ENCODE measurements at places on chromosomes 2 and 18. TPM values are rescaled to one million over a fixed set of nuclear protein-coding genes. Genes with fewer than 3 reads are reported as not detected.

DNA sequence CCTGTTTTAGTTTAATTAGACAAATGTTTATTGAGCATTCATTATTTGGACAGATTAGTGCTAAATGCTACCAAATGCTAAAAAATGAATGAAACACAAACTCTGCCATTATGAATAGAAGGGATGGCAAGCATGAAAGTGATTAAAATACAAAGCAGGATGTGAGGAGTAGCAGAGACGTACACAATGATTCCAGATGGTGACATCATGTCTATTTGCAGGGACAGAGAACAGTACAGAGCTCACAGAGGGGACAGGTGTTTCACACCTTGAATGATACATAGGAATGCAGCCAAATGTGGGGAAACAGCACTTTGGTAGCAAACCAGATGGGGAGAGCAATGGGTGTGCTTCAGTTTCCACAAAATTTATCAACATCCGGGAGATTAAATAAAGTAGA lies 76.3 kb downstream of the CD226 start:
- DNase-seq = no peak

SULT1C4 gene
- total RNA-seq = not detected

- DNase-seq = no peak
Observed at GRCh38 chr2:239729681-239730566, 295.2 kb downstream of the NDUFA10 start.

DSG1 gene
- not detected for total RNA-seq

VWA3B gene
- not detected for total RNA-seq
